Stimulated activated CD8-positive, alpha-beta memory T cell treated with anti-CD3 and anti-CD28 coated beads, Interleukin-4, amount 100 ng/mL, for 1 hour (primary cell): ENCODE measurements at places on chromosomes 13 and 19.

DNA sequence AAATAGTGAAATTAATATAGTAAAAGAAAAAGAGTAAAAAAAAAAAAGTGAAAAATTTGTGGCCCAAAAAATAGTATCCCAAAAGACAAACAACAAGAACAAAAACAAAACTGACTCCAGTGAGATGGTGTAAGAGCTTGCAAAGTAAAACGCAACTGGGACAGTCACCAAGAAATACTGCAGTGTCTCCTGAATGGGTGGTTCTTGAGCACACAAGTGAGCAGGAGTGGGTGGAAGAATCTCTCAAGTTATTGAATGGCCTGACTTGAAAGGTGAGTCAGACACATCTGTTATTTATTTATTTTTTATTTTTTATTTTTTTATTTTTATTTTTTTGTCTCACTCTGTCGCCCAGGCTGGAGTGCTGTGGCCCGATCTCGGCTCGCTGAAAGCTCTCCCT is 1.9 kb downstream of the ZNF493 start:
- no peak for DNase-seq

DNA sequence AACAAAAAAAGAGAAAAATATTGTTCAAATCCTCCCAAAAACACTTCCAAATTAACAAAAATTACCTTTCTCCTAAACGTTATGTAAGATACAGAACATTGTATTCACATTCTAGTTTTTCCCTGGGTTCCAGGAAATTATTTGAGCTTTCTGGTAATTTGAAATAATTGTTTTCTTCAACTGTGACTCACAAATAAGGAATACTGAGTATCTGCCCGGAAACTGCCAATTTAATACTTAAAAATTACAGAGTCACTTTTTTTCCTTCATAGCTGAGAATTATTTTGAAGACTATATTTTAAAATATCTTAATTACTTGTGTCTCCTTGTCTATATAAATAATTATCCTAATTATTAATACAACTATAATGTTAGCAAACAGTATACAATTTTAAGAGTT is 709.0 kb upstream of the ARGLU1 start:
- no peak for DNase-seq

GRCh38 chr13:27130223-27130978 is 41.2 kb downstream of the USP12 start:
- no peak for DNase-seq

GRCh38 chr13:110524541-110525257 is 36.8 kb downstream of the RAB20 start:
- DNase-seq: no peak

- no peak for DNase-seq
Observed at GRCh38 chr13:77388944-77389624, 62.2 kb upstream of the MYCBP2 start.

DNA sequence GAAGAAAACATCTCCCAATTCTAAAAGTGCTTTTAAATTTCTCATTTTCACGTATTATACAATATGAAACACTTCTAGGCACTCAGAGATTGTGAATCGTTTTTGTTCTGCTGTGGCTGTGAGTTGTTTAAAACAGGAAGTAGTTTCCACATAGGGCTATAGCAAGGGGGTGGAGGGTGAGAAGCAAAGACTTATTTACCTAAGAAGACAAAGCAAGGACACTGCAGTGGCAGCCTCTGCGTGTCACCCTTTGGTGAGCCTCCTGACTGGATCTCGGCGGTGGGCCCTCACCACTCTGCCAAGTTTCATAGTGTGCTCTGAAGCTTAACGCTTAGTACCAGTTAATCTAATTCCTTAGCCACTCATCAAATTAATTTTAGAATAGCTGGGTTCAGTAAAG is 56.8 kb downstream of the TNFSF13B start:
- no peak for DNase-seq

GRCh38 chr19:27767234-27767633 is 1445.7 kb downstream of the UQCRFS1 start:
- no peak for DNase-seq

DNA sequence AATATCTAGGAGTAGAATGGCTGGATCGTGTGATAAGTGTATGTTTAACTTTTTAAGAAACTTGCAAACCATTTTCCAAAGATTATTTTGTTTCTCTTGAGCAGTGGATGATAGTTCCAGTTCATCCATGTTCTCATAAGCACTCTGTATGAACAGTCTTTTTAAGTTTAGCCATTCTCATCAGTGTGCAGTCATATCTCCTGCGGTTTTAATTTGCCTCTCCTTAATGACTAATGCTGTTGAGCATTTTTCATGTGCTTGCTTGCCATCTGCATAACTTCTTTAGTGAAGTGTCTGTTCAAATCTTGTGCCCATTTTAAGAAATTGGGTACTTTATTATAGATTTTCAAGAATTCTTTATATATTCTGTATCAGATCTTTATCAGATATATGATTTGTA is 58.6 kb downstream of the WASF3 start:
- DNase-seq: no peak

GRCh38 chr19:42175952-42176648 is 41.4 kb downstream of the DEDD2 start:
- DNase-seq: no peak

DNA sequence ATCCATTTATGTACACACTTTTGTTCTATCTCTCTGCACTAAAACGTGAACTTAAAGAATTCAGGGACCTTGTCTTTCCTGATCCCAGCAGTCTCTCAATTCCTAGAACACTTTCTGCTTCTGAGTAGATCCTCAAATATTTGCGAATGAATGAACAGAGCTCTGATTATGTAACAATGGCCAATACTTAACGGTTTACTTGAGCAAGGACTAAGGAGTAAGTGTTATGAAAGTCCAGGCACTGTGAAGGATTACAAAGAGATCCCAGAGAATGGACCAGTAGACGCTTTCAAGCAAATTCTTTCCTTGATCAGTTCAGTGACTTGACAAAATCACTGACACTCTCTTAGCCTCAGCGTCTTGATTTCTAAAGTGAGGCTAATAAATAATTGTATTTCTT is 514.5 kb upstream of the KLHL1 start:
- DNase-seq: no peak
